Foreskin fibroblast (primary cell): ENCODE measurements at places on chromosomes 6 and 20.

DNA sequence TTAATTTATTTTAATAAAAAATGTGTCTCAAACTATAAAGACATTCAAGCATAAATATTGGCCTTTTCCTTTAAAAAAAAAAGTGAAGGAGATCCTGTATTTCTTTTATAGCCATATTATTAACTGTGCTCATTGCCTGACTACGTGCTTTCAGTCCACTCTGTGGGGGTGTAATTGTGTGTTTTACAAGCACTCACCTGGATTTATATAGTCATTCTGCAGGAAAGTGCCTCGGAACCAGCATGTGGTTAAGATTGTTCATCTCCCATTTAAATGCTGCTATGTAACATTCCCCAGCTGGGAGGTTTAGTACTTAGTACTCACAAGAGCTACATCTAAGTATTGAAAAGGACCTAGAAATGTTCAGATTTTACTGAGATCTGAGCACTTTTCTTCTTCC lies 47.9 kb upstream of the SLC22A16 start:
- no peak for DNase-seq

DNA sequence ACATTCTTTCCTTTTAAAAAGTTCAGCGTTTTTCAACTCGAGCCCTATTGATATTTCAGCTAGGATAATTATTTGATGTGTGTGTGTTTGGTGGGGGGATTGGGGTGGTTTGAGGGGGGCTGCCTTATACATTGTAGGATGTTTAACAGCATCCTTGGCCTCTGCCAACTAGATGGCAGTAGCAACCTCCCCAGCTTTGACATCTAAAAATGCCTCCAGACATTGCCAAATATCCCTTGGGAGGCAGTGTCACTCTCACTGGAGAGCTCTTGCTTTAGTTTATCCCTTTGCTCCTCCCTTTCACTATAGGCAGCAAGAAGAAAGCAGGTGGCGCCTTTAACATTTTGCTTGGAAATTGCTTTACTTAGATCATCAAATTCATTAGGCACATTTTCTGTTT lies 14.6 kb upstream of the TP53TG5 start:
- DNase-seq = peak; percentile 21

- no peak for DNase-seq
These were observed 306.9 kb upstream of the SGK1 start for GRCh38 chr6:134624781-134625180.

DNA sequence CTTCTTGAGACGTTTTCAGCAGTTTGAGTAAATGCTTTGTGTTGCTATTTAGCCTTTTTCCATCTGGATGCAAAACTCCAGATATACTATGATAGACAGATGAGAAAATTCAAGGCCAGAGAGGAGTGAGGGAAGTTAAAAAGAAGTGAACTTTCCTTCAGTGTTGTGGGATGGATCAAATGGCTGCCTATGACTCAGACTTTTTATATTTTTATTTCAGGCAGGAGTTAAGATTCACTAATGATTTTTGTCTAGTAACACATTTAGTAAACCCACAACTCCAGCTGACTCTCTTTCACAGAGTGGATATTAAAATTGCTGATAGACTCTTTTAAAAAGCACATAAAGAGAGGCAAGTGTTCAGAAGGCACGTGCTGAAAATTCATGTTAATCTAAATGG lies 23.2 kb upstream of the PTCHD4 start:
- DNase-seq = peak; percentile 33

DNA sequence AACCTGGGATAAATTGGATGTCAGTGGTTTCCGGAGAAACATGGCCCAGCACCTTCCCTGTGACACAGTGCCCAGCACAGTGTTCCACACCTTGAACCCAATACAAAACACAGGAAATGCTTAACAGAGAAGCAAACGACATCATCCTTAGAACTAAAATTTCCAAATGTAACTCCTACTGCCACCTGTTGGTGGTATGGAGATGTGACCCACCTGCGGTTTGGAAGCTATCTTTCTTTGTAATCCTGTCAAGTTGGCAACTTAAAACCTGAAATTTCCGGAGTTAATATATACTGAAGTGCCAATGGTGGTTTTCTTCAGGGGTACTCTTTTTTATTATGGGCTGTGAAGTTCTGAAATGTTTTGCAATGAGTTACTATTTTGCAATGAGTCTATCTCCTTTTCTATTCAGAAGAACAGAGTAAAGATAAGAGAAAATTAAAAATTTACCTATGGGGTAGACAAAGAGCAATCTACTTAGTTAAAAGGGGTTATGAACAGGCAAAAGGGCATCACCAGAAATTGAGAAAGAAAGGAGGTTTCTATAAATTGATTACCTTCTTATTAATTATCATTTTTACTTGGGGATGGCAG lies 658.8 kb downstream of the PTPRT start:
- DNase-seq = no peak

DNA sequence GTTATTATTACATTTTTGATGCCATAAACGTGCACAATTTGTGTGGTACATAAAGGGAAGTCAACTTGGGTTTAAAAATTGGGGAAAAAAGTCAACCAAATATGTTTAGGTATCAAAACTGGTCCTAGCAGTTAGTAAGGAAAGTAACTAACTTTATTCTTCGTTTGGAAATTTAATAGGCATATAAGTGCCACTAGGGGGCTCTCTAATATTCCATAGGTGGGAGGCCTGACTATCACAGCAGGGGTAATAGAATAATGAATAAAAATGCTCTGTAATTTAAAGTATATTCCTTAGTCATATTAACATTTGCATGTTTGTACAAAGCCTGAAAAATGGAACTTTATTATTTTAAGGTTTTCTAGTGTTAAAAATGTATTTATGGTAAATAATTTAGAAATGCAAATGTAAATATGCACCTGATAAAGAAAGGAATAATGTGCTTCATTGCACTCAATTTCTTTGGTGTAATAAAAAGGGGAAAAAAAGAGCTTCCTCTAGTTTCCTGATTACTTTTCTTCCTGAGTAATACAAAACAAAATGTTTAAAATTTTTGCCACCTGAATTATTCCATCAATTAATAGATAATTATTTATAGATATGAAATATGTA lies 125.7 kb upstream of the HDAC2 start:
- DNase-seq = no peak

GRCh38 chr6:7261852-7262461 lies 51.0 kb downstream of the SSR1 start:
- no peak for DNase-seq

DNA sequence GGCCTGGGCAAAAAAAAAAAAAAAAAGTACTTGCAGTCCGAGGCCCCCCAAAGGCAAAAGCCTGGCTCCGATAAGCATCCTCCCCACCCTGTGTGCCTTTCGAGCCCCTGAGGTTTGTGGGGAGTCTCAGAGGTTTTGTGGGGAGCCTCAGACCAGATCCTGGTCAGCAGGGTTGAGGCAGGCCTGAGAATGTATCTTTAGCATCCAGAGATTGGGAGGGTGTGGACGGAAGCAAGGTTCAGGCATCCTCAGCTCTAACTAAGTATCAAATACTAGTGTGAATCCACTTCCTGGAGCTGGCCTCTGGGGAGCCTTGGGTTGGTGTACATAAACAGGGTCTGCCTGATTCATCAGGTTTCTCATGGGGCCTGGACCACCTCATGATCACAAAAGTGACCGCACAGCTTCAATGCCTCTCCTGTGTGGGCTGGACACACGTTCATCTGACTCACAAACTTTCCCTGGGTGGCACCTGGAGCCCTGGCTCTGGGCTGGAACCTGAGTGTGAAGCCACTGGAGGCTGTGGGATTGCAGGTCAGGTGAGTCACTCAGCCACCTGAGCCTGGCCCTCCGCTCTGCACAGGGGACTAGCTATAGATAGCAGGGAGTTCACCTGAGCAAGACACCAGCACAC lies 24.4 kb downstream of the PCMTD2 start:
- no peak for DNase-seq

- no peak for DNase-seq
These were observed 45.6 kb upstream of the CD93 start for GRCh38 chr20:23131766-23132165.

- DNase-seq = peak; percentile 15
These were observed 59.2 kb upstream of the ADGRB3 start for GRCh38 chr6:68575765-68576439.

DNA sequence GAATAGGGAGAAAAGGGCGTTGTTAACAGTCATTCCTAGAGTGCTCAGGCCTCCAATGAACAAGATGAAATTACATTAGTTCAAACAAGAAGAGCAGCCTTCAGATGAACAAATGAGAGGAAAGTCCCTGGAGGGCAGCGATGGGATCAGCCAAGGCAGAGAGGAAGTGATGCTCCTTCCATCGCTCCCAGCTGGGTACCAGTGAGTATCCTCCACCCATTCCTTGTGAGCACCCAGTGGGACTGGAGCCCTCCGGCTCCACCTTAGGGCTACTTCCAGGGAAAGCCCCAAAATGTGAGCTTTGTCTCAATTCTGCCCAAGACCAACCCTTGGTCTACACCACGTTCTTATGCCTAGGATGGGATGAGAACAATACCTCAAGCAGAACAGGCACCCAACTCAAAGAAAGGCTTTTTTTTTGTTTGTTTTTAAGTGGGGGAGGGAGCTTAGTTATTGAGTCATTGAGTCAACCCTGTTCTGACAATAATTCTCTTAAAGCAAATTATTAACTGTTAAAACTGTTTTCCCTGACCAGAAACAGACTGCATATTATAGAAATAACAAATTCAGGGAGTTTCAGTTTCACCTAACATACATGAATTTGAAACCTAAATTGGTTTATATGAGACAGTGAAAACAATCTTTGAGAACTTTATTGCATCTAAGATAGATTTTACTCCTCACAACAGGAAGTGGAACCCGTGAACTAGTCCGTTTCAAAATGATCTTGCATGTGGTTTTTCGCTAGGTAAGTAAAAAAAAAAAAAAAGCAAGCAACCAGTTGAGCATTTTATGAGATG lies 106.9 kb downstream of the IPCEF1 start:
- DNase-seq = no peak

- DNase-seq = peak; percentile 15
These were observed 1276.8 kb upstream of the ADGRB3 start for GRCh38 chr6:67358241-67358640.

GRCh38 chr6:43767553-43768505 lies 2.2 kb upstream of the VEGFA start:
- DNase-seq = no peak

DNA sequence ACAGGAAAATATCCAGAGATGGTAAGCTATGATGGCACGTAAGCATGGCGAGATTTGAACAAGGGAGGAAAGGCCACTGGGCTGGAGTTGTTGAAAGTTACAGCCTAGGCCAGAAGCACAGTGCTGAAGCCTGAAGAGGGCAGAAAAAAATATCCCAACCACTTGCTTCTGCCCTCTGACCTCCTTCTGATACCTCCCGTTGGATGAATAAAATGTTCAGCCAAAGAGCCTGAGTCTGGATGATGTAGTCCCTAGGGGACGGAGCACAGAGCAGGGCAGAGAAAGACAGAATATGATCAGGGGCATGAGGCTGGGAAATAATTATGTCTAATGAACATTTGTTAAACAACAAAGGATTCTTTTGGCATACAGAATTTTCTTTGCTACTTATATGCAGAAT lies 19.7 kb downstream of the KLHL31 start:
- DNase-seq = no peak

GRCh38 chr6:128064540-128064895 lies 163.7 kb upstream of the THEMIS start:
- DNase-seq = no peak

- no peak for DNase-seq
These were observed 56.5 kb downstream of the ARMC2 start for GRCh38 chr6:108904741-108905140.

GRCh38 chr6:2760882-2761842 lies 4.0 kb upstream of the WRNIP1 start:
- DNase-seq = no peak

DNA sequence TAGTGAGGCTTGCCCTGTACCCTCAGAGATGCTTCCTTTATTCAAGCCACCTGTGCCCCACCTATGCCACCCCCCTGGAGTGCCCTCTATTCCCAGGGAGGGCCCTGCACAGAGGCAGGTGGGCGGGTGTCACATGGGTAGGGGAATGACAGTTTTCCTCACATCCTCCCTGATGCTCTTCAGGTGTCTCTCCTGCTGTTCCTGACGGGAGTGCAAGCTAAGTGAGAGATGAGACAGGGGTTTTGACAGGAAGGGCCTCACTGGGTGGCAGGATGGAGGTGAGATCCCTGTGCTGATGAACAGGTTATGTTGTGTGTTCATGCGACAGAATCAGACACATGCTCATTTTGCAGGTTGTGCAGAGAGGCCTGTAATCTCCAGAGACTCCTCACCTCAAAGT lies 164.1 kb upstream of the CHD6 start:
- no peak for DNase-seq

DNA sequence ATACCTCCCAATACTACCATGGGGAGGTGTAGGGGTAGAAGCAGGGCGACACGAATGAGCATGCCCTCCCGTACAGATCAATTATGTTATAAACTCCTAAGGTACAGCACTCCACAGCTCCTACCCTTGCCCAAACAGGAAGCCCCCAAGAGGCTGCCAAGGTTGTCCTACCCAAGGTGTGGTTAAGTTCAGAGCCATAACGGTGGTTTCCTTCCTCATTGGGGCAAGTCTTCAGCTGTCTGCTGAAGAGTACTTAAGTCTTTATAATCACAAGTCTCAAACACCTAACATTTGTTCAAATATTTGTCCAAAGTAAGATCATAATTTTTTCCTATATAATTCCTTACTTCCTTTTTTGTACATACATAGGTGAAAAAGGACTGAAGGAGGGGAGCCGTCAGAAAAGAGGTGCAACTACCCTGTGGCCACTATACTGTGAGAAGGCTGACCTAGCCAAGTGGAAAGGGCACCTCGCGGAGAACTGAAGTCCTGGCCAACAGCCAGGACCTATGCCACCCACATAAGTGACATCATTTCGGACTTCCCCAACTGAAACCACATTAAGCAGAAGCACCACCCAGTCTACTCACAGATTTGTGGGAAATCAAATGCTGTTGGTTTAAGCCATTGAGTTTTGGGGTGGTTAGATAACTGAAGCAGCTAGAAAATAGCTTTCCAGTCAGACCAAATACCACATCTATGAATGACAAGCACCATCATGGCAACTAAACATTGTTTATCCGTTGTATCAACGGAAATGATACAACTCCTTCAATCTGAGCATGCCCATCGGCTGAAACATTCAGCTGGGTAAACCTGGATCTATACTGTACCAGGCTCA lies 2.9 kb upstream of the RAB22A start:
- DNase-seq = peak; percentile 42

DNA sequence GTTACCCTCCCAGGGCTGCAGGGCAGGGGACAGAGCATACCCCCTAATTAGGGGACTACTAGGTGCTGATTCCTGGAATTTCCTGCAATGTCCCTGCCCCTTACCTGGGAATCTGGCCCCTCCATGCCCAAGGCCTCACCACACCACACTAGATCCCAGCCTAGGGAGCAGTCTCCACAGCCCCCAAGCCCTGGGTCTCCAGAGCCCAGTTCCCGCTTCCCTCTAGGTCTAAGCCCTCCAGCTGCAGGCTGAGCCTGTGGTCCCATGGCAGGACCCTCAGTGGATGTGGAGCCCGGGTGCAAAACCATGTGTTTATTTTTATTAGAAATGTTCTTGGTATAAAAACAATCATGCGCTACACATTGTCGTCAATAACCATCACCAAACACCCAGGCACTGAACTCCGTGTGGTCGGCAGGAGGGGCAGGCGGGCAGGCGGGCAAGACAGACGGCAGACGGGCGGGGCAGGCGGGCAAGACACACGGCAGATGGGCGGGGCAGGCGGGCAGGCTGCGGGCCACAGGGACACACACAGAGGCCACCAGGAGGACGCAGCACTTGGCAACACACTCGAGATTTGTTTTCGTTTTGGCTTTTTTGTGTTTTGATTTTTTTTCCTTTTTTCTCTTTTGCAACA lies 124.2 kb downstream of the GRM4 start:
- no peak for DNase-seq

- peak; percentile 81 for DNase-seq
These were observed 1.9 kb downstream of the PTK7 start for GRCh38 chr6:43077981-43078511.
